RCC 7860 (cell line): ENCODE measurements at places on chromosomes 1 and 21.

DNA sequence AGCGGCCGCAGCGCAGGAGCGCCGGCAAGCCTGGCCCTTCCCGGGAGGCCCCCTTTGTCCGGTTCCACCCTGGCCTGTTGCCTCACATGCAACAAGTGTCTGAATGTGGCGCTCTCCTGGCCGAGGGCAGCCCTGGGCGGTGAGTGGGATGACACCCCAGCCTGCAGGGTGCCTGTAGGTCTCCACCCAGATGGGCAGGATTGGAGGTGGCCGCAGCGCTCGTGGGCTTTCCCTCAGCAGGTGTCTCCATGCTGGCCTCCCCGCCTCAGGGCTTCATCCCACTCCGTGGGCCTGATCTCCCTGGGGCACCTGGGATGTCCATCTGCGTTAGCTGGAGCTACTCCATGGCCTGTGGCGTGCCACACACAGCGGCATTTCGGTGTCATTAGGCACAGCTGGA, 1.5 kb downstream of the MIB2 start:
- no peak for DNase-seq

GRCh38 chr1:180425952-180426351, 76.4 kb downstream of the ACBD6 start:
- DNase-seq = no peak

DNA sequence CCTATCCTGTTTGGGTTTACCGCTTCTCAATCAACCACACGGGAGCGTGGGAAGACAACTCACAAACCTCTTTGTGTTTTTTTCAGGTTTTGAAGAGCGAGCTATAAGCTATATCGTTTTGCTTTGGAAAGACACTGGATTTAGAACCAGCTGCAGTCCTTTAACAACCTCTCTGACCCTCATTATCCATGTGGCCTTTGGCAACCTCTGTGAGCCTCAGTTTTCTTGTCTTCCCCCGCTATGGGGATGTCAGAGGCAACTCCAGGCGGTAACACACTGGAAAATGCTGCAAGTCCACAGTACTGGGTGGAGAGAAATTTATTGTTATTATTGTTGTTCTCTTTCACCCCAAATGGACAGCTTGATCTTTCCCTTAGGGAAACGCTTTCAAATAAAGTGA, 100.0 kb downstream of the ETS2 start:
- DNase-seq = no peak

DNA sequence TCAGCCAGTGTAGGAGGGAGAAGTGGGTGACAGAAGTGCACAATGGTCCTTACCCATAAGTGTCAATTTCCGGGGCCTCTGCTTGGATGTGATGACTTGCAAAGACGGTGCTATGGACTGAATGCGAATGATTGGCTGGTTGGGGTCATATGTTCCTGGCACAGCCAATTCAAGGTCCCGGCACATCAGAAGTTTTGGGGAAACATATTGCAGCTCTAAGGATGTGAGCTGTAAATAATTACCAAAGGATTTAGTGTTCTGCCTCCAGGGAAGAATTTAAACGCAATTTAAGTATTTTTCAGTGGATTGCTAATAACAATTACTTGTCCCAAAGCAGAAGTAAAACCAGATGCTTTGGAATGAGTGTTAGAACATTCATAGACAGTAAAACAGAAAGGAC, 26.9 kb upstream of the EXOSC10 start:
- DNase-seq = no peak

DNA sequence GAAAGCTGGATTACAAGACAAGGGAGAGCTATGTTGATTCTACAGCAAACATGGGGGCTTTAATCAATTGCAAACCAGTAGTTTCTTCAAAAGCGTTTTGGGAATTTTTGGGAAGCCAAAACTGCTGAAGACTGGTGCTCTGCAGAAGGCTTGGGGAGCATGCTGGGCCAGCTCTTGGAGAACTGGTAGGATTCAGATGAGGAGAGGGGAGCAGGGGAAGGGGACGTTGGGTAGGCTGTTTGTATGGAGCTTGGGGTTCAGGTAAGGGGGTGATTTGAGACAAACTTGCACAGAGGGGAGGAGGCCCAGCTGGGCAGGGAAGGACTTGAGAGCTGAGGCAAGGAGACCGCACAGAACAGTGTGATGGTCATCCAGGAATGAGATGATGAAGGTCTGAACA, 2.6 kb upstream of the MYOG start:
- DNase-seq = no peak

GRCh38 chr1:2502210-2502609, 24.2 kb downstream of the PANK4 start:
- no peak for DNase-seq
